WTC11 (cell line): ENCODE measurements at places on chromosomes 11 and 22. TPM values are rescaled to one million over a fixed set of nuclear protein-coding genes. Genes with fewer than 3 reads are reported as not detected.

DNA sequence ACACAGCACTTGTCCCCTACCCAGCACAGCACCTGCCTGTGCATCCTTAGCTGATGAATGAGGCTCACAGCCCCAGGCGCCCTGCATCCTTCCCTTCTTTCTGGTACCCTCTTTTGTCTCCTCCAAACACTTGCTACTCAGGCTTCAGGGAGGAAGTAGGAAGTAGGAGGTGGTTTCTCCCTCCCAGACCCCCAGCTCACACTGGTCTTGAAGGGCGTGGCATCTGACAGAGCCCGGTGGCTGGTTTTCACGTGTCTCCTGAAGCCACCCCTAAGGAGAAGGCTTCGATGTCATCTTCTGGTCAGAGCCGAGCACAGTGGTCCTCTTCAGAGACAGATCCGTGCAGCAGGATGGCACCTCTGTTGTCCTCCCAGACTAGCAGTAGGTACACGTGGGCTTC, 109.8 kb downstream of the PTPRJ start:
- DNase-seq: no peak
- H3K27me3 ChIP-seq: no peaks in the 10 kb centered on the region
- no peak overlapping the region for H3K4me3 ChIP-seq
- peaks cover 35% of the 10 kb centered on the region for H3K4me1 ChIP-seq

DNA sequence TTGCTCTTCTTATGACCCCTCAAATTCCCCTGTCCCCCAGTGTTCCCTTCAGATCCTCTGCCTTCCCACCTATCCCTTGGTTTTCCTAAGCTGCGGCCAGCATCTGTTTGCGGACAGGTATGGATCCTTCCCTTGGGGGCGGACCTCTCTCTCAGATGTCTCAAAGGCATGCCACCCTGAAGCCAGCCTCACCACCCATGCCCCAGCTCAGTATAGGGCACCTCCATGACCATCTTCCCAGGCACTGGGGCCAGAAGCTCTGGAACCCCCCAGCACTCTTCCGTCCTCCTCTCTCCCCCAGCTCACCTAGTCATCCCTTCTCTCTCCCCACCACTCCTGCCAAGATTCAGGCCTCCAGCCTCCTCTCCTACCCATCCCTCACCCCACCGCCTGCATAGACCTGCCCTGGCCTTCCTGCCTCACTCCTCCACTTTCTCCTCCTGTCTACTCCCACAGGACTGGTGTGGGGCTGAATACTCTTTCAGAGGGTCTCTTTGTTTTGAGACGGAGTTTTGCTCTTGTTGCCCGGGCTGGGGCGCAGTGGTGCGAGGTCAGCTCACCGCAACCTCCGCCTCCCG, 2.2 kb downstream of the LRRC75B start:
- no peak overlapping the region for H3K4me3 ChIP-seq
- DNase-seq: no peak
- H3K4me1 ChIP-seq: peaks cover 12% of the 10 kb centered on the region; the same call in 1 of the 2 replicates
- H3K27ac ChIP-seq: no peak overlapping the region
- no peaks in the 10 kb centered on the region for H3K36me3 ChIP-seq

GRCh38 chr22:44325718-44326490, 13.2 kb upstream of the SHISAL1 start:
- no peak overlapping the region for H3K27ac ChIP-seq
- H3K36me3 ChIP-seq: no peaks in the 10 kb centered on the region
- no peak for DNase-seq
- H3K27me3 ChIP-seq: peaks cover 16% of the 10 kb centered on the region
- no peak overlapping the region for H3K4me3 ChIP-seq

DNA sequence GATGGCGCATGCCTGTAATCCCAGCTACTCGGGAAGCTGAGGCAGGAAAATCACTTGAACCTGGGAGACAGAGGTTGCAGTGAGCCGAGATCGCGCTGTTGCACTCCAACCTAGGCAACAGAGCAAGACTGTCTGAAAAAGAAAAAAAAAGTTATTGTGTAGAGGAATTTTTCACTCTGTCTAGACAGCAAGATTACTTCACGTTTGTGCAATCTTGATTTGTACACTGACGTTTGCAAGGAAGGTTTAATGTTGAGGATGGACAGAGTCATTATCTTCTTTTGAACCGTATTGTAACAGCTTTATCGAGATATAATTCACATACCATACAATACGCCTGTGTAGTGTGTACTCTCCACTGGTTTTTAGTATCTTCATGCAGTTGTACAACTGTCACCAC, 3.7 kb downstream of the CTTN start:
- peaks cover 36% of the 10 kb centered on the region for H3K4me1 ChIP-seq
- DNase-seq: no peak
- H3K27ac ChIP-seq: peak overlapping the region; percentile 87; the same call in 1 of the 2 replicates
- H3K27me3 ChIP-seq: no peaks in the 10 kb centered on the region
- H3K4me3 ChIP-seq: no peak overlapping the region

DNA sequence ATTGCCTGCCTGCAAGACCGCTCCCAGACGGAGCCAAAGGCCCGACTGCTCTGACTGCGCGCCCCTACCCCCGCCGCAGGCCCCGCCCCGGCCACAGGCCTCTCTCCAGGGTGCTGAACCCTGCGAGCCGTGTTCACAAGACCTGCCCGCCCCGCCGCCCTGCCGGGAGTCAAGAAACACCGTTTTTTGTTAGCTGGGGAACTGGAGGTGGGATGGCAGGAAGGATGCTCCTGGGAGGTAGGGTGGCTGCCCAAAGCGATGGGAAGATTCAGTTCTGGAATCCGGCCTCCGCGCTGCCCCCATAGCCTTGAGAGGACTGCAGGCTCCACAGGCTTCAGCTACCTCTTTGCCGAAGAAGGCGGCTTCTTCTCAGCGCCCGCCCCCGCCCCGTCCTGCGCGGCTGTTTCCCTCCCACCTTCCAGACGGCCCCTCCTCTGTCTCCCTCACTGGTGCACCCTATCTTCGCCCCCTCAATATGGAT, 2.7 kb upstream of the PDE2A start:
- H3K27me3 ChIP-seq: peaks cover 91% of the 10 kb centered on the region
- peaks cover 41% of the 10 kb centered on the region for H3K4me1 ChIP-seq
- peak; percentile 94 for DNase-seq
- peak overlapping the region; percentile 53 for H3K4me3 ChIP-seq
- H3K27ac ChIP-seq: no peak overlapping the region

DNA sequence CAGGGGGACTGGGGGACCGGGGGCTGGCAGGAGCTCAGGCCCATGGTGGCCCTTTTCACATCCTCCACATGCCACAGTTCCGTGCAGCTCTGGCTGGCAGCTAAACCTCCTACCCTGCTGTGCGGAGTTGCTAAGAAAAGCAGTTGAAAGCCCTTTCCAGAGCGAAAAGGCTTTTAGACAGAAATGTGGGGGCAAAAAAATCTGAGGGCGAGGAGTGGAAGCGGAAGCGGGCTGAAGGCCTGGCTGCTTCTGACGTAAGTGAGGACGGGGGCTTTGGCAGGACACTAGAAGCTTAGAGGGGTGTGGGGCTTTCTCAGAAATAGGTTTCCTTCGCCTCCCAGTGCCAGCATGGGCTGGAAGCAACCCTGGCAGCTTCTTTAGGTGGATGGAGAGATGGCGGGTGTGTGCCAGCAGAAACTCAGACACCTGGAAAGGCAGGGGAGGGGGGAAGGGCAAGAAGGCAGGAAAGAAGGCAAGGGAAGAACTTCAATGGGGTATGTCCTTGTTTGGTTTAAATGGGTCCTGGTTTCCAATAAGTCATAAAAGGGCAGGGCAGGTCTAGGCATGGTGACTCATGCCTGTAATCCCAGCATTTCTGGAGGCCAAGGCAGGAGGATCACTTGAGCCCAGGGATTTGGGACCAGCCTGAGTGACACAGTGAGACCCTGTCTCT, 11.2 kb upstream of the DGKZ start:
- peak overlapping the region; percentile 43; the same call in 1 of the 2 replicates for H3K27ac ChIP-seq
- DNase-seq: no peak
- H3K4me1 ChIP-seq: peaks cover 82% of the 10 kb centered on the region
- H3K36me3 ChIP-seq: no peaks in the 10 kb centered on the region
- peaks cover 34% of the 10 kb centered on the region for H3K27me3 ChIP-seq

GRCh38 chr11:101872171-101872882, 42.5 kb upstream of the CEP126 start:
- no peak overlapping the region for H3K4me3 ChIP-seq
- DNase-seq: no peak
- no peaks in the 10 kb centered on the region; the same call in 1 of the 2 replicates for H3K27me3 ChIP-seq
- no peak overlapping the region for H3K27ac ChIP-seq

GRCh38 chr11:2793701-2794045, 91.9 kb downstream of the CDKN1C start:
- H3K27ac ChIP-seq: no peak overlapping the region
- peaks cover 79% of the 10 kb centered on the region for H3K27me3 ChIP-seq
- no peak overlapping the region for H3K4me3 ChIP-seq
- no peak for DNase-seq
- H3K4me1 ChIP-seq: peaks cover 5% of the 10 kb centered on the region

- H3K4me1 ChIP-seq: peaks cover 56% of the 10 kb centered on the region
- peak overlapping the region; percentile 67; the same call in 1 of the 2 replicates for H3K27ac ChIP-seq
- DNase-seq: no peak
- H3K4me3 ChIP-seq: no peak overlapping the region
Measured at GRCh38 chr22:28978158-28978557, 83.5 kb downstream of the C22orf31 start.

Gene LARGE1
- 62.4 to 72.6 TPM (median 68.8 TPM) in 3 replicates for total RNA-seq

Gene OR5M3
- total RNA-seq: not detected in 3 replicates

Gene DDIAS
- total RNA-seq: 21.7 to 28.7 TPM (median 22.0 TPM) in 3 replicates
